CD4-positive, alpha-beta T cell treated with Interferon gamma for 1 hour (primary cell): ENCODE measurements at places on chromosomes 7 and 10.

DNA sequence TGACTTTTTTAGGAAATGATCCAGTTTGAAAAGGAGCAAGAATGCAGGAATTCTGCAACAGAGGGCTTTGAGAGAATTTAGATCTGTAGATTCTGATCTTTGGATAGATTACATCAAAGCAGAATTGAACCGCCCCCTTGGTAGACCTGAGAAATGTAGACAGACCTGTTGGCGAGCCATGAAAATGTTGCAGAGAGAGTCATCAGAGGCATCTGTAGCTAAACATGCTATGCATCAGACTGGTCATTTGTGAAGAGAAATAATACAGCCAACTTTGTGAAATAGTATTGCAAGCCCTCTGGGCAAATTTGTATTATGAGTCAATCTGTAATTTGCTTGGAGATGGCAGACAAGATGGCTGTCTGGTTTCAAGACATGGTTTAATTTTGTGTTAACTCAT lies 4.3 kb upstream of the C1GALT1 start:
- DNase-seq, result no peak

DNA sequence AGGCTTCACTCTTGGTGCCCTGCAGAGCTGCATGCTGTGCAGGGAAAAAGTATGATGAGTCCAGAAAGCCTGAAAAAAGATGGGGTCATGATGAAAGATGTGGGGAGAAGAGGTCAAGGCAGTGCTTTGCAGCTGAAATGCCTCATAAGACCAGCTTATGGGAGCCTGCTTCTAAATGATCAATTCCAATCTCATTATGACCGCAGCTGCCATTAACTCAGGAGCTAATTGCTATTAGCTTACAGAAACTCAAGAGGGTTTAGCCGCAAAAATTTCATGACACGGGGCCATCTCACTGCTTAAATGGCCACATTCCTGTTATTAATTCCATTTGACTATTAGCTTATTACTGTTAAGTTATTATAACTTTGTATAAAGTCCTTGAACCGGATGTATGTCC lies 502.9 kb upstream of the ZMIZ1 start:
- no peak for DNase-seq

DNA sequence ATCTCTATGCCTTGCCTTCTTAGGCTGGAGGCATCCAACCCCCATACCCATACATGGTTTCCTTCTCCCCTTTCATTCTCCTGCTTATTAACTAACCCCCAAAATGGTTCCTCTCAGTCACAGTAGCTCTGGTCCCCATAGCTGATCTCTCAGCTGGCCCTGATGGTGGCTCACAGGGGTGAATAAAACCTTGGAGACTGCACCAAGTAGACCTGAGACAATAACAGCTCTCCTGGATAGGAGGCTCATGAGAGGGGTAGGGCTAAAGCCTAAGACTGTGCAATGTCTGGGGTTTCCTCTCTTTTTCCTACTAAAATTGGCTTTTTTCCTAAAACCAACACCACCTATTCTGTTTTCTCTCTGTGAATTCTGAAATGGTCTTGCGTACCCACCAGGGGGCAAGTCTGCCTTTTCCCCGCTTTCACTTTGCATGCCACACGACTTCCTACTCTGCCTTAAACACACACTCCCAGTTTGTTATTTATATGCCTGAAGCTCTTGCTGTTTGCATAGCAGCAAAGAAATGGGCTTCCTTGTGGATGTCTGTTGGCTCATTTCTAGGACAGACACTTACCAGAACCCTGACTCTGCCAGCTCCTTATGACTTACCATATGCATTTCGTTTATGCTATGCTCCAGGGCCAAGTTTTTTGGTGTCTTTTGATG lies 18.4 kb upstream of the PON1 start:
- DNase-seq, result no peak

- DNase-seq, result peak; percentile 10
Measured at GRCh38 chr7:36153571-36154097, 580 bp downstream of the EEPD1 start.

DNA sequence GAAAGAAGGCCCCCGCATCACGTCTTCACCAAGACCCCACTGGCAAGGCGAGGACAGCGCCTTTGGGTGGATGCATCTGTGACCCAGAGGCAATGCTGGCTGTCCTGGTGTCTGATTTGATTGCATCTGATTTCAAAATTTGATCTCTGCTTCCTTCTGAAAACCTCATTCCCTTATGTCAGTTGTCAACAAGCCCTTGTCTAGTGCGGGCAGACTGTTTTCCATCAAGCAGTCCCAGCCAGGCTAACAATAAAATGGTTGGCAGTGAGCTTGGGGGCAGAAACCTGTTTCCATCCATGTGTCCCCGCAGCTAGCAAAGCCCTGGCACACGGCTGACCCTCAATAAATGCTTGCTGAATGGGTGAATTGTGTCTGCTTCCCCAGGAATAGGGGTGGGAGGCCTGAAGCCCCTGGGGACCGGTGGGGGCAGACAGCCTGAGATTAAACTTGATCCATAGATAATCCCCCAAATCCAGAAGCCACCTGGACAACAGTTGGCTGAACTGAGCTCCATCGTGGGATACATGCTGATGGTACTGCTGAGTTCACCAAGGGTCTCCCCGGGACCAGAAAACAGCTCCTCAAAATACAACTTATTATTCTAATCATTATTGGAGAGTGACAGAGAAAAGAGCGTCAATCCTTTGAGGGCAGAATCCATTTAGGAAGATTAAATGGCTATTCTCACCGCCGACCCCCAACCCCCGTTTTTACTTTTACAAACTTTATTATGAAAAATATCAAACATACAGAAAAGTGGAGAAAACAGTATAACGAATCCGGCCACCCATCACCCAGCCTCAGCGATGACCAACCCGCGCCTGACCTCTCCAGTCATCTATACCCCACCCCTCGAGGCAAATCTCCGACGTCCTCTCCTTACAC lies 912 bp upstream of the DUSP5 start:
- no peak for DNase-seq

DNA sequence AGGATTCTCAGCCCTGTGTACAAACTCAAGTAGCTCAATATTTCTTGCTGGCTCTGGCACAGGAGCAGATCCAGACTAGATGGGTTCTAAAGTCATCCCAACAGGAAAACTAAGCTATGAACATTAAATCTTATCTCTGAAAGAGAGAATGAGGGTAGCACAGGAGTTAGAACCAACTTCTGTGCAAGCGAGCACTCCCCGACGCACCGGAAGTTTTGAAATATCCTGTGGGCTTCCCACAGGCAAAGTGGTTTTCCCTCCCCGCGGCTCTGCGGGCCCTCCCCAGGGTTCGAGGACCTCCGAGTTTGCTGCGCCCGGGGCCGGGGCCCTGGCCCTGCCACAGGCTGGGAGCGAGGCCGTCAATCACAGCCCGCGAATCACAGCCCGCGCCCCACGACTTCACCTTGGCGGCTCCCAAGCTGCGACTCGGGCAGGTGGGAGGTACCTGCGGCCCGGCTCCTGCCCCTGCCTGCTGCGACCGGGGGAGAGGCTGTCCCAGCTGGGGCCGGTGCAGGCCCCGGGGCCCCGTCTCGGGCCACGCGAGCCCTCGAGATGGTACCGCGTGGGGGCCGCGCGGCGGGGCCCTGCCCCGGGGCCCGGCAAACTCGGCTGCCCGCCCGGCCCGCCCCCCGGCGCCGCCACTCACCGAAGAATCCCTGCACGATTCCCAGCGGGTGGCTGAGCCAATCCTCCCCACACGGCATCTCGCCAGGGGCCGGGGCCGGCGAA lies 598 bp downstream of the MCMBP start:
- DNase-seq, result peak; percentile 38

DNA sequence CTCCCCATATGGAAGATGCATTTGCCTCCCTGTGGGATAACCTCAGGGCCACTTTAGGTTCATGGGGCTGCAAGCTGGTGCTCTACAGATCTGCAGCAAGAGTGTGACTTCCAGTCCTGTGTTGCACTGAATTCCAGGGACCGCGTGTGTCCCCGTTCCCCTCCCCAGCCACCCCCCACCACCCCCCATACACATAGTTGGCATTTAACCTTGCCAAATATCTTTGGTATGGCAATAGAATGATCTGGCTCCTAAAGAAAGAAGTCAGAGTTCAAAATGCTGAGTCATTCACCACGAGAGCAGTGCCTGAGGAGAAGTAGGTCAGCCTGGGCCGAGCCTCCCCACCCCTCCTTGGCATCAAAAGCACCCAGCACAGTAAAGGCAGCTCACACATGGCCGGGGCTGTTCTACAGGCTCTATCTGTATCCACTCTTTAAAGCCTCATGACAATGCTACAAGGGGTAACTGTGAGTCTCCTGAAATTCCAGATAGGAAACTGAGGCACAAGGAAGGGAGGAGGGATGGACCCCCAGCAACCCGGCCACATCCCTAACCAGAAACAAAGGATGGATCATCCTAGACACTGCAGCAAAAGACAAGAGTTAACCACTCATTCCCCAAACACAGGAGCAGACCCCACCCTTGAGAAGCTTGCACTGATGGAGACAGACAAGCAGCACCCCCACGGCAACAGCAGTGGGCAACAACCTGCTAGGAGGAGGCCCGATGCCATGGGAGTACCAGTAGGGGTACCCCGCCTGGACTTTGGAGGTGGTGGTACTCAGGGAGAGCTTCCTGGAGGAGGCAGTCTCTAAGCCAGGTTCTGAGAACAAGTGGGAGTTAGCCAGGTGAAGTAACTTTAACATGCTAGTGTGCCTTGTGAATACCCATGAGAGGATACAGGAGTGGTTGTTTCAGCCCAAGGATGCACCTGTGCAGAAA lies 70.3 kb upstream of the NANOS1 start:
- no peak for DNase-seq

DNA sequence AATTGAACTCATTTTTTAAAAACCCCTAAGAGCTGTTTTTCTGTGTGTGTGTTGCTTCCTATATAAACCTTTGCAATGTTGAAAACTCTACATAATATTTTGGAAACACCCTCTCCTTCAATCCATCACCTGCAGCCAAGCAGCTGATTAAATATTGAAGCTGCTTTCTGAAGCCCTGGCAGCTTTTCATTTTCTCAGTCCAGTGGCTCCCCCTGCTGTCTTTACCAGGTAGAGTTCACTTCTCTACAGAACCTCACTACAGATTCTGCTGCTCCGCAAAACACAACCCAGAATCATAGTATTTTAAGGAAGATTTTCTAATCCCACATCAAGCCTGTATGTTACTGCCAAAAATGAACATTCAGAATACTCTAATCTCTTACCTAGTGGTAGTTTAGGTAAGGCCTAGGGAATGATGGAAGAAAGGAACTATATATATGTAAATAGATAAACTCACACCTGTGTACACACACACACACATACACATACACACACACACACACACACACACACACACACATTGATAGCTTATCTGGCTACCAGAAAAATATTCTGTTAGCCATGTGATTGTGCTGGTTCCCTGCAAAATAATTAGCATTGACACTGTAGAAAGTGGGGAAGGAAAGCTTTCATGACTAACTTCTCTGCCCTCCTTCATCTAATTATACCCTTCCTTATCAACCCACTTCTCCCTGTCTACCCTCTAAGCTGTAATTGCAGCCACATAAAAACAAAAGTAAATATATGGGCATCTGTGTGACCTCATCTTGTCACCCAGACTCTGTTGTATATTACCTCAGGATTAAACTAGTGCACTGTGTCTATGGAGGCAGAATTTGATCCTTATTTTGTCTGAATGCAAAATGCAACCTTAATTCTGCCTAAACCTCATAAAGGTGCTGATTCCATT lies 229.5 kb upstream of the FZD1 start:
- DNase-seq, result peak; percentile 1

GRCh38 chr7:79933144-79933543 lies 201.5 kb upstream of the GNAI1 start:
- no peak for DNase-seq

DNA sequence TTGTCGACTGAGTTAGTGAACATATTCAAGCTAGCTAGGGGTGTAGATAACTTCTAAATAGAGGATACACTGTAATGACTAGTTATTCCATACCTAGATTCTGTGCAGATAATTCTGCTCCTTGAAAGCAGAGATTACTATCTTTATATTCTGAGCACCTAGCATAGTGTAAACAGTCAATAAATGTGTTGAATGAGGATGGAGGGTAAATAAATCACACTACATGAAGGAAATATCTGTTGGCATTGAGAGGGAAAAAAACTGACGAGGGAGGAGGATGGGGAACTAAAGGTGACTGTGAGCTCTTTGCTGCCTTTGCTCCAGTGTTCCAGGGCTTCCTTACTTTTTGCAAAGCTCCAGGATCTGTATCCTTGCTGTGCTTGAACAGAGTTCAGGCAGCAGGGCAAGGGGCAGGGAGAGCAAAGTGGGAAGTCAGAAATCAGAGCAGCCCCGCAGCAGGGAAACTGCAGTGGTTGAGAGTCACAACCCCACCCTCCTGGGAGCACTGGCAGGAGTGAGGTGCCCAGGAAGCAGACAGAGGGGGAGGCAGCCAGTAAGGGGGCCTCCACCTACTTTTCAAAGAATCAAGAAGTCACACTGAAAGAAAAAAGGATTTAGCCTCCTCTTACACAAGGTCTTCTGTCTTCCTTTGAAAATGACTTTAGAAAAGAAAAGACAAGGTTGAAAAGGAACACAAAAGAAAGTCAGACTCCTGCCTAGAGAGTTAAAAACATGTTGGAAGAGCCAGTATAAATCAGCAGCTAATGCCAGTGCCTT lies 71.8 kb upstream of the LRRN3 start:
- DNase-seq, result no peak

DNA sequence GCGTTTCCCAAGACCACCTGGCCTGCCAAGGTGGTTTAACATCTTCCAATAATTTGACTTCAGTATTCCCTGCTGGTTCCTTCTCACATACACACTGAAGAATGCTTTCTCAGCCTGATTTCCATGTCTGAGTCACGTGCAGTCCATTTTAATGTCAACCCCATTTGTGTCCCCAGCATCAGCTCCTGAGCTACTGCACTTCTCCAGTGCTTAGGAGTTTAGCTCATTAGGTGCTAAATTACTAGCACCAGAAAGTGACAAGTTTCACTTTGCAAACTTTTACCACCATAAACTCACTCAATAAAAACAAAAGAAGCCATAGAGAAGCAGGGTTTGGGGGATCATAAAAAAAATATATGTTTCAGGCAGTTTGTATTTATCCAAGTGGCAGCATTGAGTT lies 279.3 kb upstream of the SORCS1 start:
- no peak for DNase-seq

DNA sequence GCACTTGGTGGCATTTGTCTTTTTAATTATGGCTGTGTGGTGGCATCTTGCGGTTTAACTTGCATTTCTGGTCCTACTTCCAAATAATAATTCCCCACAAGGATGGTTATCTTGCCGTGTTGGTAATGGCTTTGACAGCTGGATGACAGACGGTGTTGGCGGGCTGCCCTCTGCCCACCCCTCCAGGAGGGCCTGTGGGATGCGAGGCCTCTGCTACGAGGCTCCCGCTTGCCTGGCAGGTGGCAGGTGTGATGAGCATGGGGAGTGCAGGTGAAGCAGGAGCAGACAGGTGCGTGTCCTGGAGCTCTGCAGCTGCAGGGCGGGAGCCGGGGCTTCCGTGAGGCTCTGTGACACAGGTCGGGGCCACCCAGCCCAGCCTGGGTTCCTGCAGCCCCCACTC lies 11.8 kb downstream of the INPP5A start:
- DNase-seq, result no peak

DNA sequence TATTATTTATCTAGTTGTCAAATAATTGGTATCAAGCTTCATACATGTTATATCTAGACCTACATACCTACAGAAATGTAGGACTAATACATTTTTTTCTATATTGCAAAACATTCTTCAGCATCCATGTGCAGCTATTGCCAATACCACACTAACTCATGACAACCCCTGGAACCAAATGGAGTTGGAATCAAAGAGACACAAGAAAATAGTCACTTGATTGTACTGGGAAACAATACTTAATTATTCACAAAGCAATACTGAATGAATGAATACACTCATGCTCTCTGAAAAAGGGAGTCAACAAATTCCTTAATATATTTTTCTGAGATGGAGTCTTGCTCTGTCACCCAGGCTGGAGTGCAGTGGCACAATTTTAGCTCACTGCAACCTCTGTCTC lies 10.4 kb upstream of the CFAP43 start:
- DNase-seq, result no peak
